ENCODE measurements at places on chromosomes 13 and 19. TPM values are rescaled to one million over a fixed set of nuclear protein-coding genes. Genes with fewer than 3 reads are reported as not detected.

DNA sequence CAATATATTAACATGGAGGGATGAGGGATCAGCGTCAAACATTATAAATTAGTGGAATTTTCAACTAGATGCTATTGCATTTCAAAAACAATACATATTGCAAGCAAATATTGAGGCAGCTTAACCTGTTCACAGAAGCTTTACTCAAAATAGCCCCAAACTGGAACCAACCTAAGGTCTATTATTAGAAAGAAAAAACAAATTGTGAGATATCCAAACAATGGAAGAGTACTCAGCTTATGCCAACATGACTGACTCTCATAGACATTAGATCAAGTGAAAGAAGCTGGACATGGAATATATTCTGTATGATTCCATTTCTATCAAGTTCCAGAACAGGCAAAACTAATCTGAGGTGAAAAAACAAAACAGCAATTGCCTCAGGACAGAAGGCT, 27.6 kb upstream of the NEK3 start:
- DNase-seq: no peak

DNA sequence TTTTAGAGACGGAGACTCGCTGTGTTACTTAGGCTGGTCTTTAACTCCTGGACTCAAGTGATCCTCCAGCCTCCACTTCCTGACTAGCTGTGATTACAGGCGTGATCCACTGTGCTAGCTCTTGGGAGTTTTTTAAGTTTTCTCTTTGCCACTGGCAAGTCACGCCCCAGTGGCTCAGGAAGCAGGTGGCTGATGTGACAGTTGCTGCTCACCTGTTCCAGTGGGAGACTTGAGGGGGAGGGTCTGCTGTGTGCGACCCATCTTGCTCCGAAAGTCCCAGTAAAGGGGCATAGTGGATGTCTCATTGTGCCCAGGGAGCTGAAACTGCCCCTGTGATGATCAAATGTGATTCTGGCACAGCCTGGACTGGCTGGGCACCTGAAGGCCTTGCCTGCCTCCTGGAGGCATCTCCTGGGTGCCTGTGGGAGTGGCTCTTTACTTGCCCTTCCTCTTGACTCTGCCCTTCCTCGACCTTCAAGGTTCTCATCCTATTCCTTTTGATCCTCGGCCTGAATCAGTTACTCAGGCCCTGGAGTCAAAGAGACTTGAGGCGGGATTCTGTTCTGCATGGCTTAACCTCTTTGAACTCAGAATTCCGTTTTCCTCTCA, 7.8 kb downstream of the SMARCA4 start:
- DNase-seq: no peak

DNA sequence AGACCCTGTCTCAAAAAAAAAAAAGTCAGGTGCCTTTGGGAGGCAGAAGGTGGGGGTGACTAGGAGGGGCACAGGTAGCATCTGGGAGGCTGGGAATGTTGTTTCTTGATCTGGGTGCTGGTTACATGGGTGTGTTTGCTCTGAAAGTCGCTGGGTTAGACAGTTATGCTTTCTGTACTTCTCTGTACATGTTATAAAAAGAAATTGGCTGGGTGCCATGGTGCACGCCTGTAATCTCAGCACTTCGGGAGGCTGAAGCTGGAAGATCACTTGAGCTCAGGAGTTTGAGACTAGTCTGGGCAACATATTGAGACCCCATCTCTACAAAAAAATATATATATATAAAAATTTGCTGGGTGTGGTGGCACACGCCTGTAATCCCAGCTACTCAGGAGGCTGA, 15.1 kb downstream of the NOSIP start:
- no peak for DNase-seq

DNA sequence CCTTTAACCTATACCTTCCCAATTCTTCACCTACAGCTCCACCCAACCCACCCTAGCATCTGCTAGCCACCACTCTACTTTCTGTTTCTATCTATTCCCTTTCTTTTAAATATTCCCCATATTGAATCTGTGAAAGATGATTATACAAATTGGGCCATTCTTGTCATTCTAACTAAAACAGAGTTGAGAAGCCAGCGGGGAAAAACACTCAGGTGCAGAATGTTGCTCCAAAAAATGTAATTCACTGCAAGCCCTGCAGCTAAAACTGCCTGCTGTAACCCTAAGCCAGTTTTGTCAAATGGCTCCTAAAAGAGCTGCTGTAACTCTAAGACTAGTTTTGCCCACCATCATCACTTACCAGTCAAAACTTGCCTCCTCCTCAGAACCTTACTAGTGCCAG, 1468.6 kb upstream of the MIR17HG start:
- DNase-seq: no peak

The LGI4 gene
- total RNA-seq: 10.0 TPM

Data from Right ventricle myocardium inferior (tissue), 1 donor.